Activated CD4-positive, alpha-beta T cell treated with anti-CD3 and anti-CD28 coated beads for 36 hours (primary cell): ENCODE measurements at places on chromosomes 7 and 10. TPM values are rescaled to one million over a fixed set of nuclear protein-coding genes. Genes with fewer than 3 reads are reported as not detected.

The SMKR1 gene
- total RNA-seq, result 2.7 TPM

- DNase-seq, result no peak
These were observed 520 bp downstream of the CPA5 start for GRCh38 chr7:130345136-130345535.

DNA sequence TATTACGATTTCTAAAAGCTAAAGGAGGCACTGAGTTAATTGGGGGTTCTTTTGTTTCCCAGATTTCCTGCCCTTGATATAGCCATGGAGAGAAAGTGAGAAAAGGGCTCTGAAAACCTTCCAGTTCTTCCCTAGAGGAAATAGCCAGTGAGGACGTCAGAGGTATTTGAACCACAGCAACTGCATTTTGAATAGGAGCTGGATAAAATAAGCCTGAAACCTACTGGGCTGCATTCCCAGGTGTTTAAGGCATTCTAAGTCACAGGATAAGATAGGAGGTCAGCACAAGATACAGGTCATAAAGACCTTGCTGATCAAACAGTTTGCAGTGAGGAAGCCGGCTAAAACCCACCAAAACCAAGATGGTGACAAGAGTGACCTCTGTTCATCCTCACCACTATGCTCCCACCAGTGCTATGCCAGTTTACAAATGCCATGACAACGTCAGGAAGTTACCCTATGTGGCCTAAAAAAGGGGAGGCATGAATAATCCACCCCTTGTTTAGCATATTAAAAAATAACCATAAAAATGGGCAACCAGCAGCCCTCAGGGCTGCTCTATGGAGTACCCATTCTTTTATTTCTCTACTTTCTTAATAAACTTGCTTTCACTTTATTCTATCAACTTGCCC lies 85.1 kb upstream of the FRMD4A start:
- DNase-seq, result no peak

DNA sequence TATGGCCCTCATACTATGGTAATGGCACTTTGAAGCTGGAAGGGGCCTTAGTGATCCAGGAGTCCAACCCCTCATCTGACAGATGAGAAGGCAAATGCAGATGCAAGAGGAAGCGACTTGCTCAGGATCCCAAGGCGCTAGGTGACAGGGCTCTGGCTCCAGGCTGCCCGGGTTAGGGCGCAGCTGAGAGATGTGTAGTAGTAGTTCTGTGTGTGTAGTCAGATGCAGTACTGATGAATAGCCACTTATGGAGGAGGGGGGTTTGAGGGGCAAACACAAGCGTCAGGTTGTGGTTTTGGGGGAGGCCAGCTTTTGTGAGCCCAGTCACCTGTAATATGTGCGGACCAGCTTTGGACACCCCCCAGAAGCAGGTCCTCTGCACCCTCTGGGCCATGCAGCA lies 4.8 kb downstream of the ADRA2A start:
- no peak for DNase-seq
